ENCODE measurements at places on chromosomes 12 and 14.

DNA sequence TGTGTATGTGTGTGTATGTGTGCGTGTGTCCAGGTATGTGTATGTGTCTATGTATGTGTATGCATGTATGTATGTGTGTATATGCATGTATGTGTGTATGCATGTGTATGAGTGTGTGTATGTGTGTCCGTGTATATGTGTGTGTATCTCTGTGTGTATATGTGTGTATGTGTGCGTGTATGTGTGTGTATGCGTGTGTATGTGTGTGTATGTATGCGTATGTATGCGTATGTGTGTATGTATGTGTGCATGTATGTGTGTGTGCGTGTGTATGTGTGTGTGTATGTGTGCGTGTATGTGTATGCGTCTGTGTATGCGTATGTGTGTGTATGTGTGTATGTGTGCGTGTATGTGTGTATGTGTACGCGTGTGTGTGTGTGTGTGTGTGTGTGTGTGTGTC is 31.6 kb downstream of the CHST11 start:
- no peak for DNase-seq

- no peak for DNase-seq
Observed at GRCh38 chr14:105206873-105207272, 25.8 kb upstream of the NUDT14 start.

- DNase-seq, result no peak
Observed at GRCh38 chr12:99004799-99005466, 359.8 kb downstream of the APAF1 start.

DNA sequence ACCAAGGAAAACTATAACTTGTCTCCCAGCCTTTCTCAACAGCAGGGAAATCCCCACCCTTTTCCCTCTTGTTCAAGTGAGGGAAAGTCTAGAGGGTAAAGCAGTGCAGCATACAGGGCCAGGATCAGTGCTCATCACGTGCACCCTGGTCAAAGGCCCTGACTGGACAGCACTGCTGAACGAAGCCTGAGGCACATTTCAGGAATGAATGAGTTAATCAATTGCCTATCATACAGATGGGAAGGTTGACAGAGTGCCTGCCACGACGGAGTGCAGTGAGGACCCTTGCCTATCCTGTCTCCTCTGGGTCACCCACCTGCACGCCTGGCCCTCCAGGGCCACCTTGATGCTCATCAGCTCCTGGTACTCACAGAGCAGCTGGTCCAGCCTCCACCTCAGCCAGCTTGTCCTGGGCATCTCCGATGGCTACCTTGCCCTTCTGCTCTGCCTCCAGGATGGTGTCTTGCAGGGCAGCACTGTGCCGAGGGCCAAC is 11.7 kb upstream of the KRT73 start:
- no peak for DNase-seq

GRCh38 chr14:26444822-26445221 is 153.0 kb downstream of the NOVA1 start:
- DNase-seq, result no peak

DNA sequence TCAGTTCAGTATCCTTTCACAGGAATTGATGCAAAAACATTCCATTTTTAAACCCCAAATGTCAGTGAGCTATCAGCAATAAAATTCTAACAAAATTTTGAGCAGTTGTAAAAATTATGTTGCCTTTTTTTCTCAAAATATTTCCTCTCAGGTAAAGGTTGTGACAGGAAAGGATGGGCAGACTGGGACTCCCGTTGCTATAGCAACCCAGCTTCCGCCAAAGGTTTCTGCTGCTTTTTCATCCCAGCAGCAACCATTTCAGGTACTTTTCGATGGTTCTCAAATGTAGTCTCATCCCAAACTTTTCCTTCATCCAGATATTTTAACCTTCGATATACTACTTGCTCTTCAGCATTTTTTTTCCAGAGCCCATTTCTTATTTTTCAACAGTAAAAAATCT is 13.6 kb downstream of the EP400 start:
- DNase-seq, result no peak

DNA sequence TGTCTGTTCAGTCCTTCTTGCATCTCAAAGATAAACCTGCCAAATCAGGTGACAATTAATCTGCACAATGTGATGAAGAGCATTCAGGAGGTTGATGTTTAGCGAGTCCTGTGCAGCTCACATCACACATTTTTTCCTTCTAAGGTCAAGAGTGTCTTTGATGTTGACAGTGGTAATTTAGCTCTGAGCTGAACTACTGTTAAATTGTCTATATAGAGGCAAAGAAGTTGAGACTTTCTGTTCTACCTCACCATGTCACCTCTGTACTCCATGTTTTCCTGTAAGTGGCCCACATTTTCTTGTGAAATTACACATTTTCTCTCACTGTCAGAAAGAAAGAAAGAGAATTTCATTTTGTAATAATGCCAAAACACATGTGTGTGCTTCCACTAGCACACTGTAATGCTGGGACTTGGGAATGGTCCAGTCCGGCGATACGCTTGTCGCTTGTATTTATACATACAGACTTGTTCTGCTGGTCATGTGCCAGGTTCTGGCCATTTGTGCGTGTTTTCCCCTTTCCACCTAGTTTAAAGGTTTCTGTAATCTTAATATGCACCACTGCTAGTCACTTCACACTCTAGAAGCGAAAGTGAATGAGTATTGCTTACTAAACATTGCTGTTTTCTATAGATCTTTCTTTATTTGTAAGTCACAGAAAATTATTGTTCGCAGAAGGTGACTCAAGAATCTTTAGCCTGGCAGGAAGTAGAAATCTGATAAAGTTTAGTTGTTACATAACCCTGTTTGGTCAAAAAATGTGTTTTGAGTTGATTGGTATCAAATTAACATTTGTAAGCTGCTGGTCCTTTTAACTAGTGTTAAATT is 328.9 kb downstream of the TMTC2 start:
- no peak for DNase-seq

DNA sequence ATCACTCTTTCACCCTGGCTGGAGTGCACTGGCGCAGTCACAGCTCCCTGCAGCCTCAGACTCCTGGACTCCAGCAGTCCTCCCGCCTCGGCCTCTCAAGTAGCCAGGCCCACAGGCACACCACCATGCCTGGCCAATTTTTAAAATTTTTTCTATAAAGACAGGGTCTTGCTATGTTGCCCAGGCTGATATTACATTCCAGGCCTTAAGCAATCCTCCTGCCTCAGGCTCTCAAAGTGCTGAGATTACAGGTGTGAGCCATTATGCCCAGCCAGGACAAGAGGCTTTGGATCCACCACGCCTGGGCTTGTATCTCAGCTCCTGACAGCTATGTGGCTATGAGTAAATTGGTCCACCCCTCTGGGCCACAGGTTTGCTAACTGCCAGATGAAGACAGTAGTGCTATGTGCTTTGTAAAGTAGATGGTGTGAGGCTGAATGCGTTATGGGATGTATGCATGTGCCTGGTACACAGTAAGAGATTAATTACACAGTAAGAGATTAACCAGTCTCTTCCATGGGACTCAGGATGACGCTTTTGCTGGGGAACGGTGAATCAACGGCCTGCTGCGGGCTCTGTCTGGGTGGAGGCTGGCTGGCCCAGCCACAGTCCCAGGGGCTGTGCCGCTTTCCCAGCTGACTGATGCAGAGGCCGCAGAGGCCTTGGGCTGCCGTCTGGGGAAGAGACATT is 53.3 kb upstream of the NCOR2 start:
- no peak for DNase-seq

DNA sequence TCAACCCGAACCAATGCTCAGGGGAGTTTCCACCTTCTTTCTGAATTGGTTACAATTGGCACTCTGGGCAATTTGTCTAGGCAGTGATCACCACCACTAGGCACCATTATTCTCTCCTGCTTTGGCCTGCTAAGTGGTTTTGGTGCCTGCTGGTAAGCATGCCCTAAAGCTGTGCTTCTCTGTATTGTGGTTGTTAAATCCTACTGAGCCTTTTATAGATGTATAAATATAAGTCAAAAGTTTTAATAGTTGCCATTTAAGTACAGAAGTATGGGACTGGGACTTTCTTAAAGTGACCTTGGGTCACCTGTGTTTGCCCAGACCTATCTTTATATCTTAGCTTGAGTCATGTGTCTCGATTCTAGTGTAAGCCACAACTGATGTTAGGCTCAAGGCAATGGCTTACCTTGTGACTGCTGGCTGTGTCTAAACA is 475.9 kb downstream of the SLC16A7 start:
- DNase-seq, result no peak

GRCh38 chr14:71103662-71104484 is 196.6 kb downstream of the PCNX1 start:
- DNase-seq, result peak; percentile 46

- no peak for DNase-seq
Observed at GRCh38 chr14:21702316-21702715, 28.7 kb upstream of the OR4E1 start.

- no peak for DNase-seq
Observed at GRCh38 chr12:82645414-82645813, 41.3 kb upstream of the TMTC2 start.

GRCh38 chr12:113889891-113890581 is 76.1 kb downstream of the RBM19 start:
- no peak for DNase-seq
